HS-5 (cell line): ENCODE measurements at places on chromosomes 5 and 9.

DNA sequence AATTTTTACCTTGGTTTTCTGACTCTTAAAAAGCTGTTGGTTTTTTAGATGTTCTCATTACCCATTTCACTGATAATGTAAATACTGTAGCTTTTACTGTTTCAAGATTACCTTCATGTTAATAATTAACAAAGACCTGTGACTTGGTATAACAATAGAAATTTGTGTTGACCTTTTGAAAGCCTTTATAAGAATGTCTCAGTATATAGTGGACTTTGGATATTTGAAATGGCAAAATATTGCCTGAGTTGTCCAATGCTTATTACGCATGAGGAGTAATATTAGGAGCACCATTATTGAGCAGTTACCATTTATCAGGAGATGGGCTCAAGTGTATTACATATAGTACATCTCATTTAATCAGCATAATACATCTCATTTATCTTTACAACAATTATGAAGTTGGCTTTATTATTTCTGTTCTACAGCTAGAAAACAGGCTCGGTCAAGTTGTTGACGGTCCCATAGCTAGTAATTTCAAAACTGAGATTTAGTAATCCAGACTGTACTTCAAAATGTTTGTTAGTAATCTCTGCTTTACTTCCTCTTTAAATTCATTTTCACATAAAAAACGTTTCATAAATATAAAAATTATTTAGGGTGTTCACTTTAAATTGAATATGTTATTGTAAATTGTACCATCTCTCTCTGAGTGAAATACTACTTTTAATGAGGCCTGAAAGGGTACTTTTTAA is 50.7 kb upstream of the FKTN start:
- DNase-seq = no peak

GRCh38 chr9:89593727-89594427 is 10.9 kb upstream of the GADD45G start:
- DNase-seq = no peak

DNA sequence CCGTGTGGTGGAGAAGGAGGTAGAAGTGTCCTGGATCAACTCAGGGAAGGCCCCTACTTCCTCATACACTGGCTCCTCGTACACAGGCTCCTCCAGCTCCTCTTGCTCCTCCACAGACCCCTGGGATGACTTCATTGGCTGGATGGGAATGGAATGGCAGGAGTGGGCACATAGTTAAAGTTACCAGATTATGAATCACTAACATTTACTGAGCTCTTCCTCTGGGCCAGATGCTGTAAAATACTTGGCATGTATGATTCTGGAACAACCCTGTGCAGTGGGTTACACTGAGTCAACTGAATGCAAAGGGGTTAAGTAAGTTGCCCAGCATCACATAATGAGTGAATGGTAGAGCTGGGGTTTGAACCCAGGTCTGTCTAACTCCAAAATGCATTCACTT is 3.1 kb upstream of the FCHSD1 start:
- DNase-seq = peak; percentile 84

DNA sequence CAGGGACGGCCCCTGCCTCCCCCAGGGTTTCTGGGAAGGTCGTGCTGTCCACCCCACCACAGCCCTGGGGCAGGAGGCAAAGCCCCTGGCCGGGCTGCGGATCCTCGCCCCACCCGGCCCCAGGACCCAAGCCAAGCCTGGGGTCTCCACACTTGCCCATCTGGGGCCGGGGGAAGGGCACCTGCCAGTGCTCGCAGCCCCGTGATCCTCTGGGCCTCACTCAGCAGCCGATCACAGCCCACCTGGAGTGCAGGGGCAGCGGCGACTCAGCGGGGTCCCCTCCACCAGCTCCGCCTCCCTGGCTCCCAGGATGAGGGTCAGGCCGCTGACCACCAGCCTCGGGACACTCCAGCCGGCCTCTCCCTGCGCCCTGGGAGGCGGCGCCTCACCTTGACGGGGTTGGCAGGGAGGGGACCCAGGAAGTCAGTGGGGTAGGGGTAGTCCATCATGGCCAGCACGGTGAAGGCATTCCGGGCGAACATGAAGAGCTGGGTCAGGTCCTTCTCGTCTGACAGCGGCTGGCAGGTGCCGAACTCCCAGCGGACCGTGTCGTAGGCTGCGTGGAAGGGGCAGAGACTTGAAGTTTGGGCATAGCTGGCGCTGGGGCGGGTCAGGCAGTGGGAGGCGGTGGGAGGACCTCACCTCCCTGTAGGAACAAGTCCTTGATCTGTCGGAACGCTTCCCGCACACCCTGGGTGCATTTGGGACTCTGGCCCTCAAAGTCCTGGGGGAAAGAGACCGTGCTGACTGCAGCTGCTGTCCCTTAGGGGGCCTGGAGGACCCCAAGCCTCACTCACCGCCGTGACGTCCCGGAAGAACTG is 1.8 kb downstream of the DPP7 start:
- DNase-seq = no peak

DNA sequence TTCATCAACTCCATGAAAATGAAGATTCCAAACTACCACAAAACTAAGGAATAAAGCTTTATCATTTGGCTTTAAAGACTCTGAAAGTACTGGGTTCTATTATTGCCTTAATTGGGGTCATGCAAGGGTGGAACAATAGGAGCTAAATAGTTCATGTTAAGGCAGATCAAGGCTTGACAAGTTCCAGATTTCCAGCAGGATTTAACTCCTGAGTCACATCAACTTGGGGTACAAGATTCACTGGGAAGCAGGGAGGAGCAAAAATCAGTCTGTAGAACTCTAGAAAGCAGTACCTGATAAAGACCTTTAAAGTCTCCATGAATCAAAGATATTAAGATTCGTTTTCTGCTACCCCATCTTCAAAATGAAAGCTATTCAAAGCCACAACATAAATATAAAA is 41.9 kb upstream of the GLRX start:
- DNase-seq = no peak

DNA sequence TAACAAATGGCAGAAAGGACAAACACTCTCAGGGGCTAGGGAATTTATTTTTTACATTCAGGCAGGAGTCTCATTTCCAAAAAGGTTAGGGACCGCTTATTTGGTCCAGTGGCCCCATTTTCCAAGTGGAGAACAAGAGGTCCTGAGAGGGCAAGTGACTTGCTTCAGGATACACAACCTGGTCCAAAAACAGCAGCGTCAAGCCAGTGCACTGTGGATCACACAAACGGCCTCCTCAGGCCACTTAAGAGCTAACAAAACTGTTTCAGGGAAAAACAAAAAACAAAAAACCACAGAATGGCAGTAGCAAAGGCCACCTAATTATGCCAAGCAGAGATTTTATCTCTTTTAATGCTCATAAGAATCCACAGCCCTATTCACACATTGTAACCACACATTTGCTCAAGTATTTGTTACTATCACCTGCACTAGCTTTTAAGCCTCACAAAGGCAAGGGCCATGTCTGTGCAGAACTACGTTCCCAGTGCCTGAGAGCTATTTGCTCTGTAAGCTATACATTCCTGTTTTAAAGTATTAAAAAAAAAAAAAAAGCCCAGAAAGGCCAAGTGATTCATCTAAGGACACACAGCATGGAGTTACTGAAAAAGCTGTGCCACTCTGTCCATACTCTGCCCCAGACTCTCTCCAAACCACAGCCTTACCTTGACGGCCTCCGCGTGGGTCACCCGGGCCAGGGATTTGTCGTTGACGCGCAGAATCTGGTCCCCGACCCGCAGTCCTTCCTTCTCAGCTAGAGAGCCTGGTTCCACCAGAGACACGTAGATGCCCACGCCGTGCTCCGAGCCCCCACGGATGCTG is 1.5 kb downstream of the WHRN start:
- no peak for DNase-seq

GRCh38 chr9:95771556-95772246 is 103.8 kb upstream of the ERCC6L2 start:
- no peak for DNase-seq

DNA sequence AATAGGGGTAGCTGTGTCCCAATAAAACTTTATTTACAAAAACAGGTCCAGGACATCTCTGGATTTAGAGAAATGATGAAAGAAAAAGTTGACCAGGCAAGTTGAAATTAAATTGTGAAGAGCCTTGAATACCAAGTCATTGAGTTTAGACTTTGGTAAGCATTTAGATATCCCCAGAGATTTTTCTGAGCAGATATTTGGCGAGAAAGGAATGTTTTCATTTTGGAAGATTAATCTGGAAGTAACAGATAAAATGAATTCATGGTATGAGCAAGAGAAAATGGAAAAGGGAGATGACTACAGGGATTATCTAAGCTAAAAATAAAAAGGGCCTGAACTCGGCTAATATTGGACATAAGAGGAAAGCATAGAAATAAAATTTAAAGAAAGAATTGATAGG is 157.6 kb downstream of the ACTL7B start:
- no peak for DNase-seq

DNA sequence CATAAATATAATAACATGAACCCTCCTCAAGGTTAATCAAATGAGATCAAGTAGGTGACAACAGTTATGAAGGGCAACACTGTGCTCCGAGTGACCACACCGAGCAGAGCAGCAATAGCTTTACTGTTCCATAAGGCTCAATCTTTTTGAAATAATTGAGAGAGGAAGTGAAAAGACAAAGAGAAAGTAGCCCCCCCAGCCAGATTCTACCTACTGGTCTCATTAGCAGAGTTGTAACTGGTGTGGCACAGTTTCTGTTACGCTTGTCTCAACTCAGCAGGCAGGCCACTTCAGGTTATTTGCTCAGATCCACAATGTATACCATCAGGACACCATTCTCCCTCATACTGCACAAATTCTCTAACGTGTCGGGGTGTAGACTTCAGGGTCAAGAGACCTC is 14.0 kb downstream of the PRUNE2 start:
- DNase-seq = no peak

- DNase-seq = no peak
Observed at GRCh38 chr5:146390469-146390868, 51.8 kb downstream of the POU4F3 start.

- DNase-seq = no peak
Observed at GRCh38 chr5:156879665-156880285, 29.7 kb downstream of the PPP1R2B start.

GRCh38 chr5:74017112-74017511 is 391.1 kb downstream of the ARHGEF28 start:
- DNase-seq = no peak
